Hematopoietic multipotent progenitor cell treated with erythropoietin and hydrocortisone succinate and interleukin-3 and kit ligand, for 17 days (in vitro differentiated cells): ENCODE measurements at places on chromosomes 4 and X.

DNA sequence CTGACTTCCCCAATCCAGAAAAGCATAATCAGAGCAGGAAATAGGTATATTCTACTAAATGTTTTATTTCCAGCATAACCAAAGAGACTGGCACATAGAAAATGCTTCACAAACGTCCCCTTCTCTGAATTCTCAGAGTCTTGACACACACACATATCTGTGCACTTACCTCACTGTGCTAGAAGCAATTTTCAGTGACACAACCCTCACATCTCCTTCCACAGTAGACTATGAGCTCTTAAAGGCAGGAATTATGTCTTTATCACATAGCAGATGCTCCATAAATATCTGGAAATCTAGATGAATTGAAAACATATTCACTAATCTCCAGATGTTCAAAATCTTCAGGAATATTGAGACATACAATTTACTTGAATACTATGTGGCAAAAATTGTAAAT, 5.9 kb downstream of the SOWAHB start:
- DNase-seq, result no peak

GRCh38 chrX:21972721-21973120, 32.2 kb downstream of the SMS start:
- DNase-seq, result no peak

DNA sequence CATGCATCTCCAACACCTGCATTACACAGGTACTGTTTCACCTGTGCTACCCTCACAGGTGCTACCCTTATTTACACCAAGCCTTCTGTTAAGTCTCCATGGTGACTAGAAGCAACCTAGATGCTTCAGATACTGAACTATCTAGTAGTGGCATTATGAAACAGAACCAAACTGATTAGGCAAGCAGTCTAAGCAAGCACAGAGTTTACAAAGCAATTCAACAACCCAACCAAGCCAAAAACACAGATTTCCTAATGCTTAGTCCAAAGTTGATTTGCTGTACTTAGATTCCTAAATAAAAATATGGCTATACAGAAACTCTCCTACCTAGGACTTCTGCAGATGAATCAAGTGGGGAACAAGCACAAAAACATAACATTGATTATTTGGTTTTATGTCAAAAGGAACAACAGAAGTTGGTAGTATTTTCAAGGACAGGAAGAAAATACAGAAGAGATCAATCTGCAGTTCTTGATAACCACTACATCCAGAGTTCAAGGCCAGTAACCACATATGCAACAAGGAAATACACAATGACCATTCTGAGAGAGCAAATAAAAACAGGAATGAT, 3.2 kb downstream of the TAPT1 start:
- peak; percentile 10 for DNase-seq

GRCh38 chr4:158965226-158965625, 137.7 kb upstream of the RAPGEF2 start:
- DNase-seq, result no peak

- no peak for DNase-seq
Observed at GRCh38 chrX:40871385-40872082, 136.2 kb upstream of the MED14 start.

DNA sequence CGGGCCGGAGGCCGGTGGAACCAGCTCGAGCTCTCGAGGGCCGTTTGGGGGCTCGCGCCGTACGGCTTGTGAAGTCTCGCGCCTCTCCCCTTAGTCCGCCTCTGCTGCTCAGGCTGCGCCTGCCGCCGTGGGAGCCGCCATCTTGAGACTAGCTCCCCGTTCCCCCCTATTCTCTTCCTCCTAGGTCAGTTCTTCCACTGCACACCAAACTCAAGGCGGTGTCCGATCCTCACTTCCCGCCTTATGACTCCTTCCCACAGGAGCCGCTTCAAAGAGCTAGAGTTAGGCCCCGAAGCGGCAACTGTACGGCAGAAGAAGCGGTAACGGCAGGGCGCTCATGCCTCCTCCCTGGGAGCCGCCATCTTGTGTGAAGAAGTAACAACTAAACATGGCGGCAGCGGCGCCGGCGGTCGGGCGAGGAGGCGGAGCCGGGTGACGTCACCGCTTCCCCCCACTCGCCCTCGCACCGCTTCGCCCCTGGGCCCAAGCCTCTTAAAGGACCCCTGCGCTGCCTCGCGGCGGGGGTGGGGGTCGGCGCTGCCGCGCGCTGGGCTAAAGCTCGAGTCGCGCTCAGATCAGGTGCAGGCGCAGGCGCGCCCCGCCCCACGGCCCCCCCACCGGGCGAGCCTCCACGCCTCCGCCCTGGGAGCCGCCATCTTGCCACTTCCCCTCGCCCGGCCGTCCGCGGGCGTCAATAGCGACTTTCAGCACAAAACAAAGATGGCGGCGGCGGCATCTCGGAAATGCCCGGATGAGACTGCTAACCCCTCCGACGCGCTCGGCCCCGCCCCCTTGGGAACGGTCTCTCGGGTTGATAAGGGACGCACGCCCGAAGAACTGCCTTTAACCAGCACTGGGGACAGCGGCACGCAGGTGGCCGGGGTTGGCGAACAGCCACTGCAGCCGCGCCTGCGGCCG, at the start of gene HCFC1:
HCFC1 (minus strand) TSS at position 369 of the 918 bp plus-strand sequence. CDS start 978 bp downstream, outside the sequence.
- peak; percentile 93 for DNase-seq

GRCh38 chr4:173076903-173077634, 91.5 kb upstream of the GALNT7 start:
- DNase-seq, result no peak

DNA sequence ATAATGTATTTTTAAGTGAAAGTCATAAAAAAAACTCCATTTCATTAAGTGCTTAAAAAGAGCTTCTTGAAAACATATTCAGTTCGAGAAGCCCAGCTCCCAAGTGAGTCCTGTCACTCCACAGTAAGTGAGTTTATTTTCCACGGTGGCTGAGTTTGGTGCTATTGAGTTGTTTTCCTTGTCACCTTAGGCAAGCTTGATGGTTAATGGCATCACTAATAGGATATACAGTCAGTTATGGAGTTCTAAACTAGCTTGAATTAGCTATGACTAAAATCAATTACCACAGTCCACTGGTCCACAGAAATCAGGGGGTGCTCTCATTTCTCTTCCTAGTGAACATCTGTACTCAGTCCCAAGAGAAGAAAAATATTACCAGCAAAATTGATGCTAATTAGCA, 1526.2 kb upstream of the IGFBP7 start:
- no peak for DNase-seq

DNA sequence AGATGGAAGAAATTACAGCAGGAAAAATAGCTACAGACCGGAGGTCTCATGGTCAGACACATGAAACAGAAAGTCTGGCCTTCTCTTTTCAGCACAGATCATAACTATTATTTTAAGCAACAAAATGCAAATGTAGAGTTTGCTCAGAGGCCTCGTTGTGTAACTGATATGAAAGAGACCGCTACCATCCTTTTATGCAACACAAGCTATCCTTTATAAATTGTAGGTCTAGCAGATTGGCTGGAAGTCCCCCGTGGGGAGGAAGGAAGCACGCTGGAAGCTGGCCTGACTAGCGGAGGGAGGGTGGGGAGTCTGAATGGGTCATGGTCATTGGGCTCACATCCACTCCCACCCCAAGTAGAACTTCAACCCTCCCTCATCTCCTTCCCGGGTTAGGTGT, 27.7 kb downstream of the DMP1 start:
- no peak for DNase-seq

- no peak for DNase-seq
Observed at GRCh38 chr4:136383082-136383481, 1149.2 kb downstream of the PCDH18 start.

- DNase-seq, result no peak
Observed at GRCh38 chr4:52251864-52252263, 200.8 kb downstream of the SPATA18 start.

DNA sequence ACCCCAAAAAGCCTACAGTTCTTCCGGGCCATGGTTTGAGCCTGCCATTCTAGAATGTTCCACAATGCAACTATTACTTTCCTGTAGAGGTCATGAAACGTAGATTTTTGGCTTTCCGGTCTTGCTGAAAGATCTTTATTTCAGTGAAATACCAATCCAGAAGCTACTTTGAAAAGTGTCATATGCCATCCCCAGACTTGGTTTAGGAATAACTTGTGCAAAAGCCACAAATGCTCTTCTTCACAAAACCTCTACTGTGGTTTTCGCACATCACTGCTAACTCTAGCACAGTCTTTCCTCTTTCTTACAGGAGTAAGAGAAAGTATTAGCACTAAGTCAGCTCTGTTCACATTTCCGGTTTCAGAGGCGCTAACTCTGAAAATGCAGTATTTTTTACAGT, 12.7 kb upstream of the CD40LG start:
- no peak for DNase-seq

DNA sequence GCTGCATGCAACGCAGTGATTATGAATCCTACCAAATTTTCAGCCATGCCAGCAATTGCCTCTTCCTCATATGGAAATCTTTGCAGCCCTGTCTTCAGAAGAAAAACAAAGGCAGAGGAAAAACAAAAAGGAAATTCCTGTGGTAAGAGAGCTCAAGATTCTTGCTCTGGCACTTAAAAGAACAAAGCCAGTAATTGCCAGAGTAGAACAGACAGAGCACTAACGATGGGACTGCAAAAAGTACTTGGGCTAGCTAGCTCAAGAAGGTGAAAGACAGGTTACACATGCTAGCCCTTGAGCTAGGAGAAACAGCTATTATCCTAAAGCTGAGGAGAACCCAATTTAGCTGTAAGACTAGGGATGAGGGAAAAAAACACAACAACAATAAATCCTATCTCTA, 582.3 kb downstream of the KCNIP4 start:
- DNase-seq, result no peak

- DNase-seq, result no peak
Observed at GRCh38 chr4:55884851-55885219, 31.4 kb downstream of the EXOC1 start.

DNA sequence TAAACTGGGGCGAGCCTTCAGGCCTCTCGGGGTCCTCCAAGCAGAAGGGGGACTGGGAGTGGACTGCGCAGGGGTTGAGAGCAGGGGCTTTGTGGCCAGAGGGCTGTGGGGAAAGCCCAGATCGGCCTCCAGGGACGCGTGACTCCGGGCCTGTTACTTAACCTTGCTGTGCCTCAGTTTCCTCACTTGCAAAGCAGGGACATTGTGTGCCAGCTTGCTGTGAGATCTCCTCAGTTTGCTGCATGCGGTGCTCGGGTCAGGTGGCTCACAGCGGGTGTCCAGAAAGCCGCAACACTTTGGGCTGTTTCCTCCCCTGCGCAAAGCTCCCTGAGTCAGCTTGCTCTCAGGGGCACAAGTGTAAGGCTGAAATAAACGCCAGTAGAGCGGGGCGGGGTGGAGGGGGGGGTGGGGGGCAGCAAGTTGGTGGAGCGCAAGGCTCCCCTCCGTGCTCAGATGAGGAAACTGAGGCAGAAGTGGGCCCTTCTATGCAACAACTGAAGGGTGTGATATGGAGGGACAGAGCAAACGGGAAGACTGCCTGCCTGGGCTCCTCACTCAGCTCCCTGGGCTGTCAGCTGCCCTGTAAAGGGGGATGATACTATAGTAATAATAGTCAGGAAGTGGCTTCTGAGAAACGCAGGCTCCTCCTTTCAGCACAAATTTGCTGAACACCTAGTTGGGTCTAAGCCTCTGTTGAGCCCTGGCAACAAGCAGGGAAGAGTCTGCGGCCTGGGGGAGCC, 101.0 kb downstream of the HMX1 start:
- no peak for DNase-seq

DNA sequence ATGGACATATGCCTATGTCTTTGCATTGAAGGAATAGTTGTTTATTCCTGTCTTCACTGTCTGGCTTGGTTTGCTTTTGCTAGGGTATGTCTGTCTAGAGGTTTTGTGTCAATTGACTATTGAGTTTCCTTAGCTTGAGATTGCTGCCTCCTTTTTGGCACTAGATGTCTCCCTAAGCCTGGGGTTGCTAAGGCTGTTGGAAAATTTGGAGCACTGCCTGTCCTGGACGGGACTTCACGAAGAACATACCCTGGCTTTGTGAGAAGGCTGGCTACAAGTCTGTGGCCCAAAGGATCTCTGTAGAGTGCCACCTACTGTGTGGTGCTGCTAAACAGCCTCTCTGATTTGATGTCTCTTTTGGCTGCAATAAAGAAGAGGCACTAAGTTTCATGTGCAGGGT, 183.8 kb upstream of the NUDT10 start:
- no peak for DNase-seq

DNA sequence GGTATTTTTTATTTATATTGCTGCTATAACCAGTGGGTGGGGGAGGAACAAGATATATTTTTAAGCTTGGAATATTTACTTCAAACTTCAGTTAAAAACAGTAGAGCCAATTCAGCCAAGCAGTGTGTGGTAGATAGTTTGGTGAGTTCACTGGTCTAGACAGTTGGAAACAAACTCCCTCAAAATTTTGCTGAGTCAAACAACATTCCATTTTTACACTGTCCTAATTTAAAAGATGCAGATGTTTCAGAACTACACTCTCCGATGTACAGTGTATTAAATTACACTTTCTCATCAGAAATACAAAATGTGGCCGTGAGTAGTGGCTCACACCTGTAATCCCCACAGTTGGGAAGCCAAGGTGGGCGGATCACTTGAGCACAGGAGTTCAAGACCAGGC, 23.3 kb downstream of the PRKX start:
- DNase-seq, result no peak

DNA sequence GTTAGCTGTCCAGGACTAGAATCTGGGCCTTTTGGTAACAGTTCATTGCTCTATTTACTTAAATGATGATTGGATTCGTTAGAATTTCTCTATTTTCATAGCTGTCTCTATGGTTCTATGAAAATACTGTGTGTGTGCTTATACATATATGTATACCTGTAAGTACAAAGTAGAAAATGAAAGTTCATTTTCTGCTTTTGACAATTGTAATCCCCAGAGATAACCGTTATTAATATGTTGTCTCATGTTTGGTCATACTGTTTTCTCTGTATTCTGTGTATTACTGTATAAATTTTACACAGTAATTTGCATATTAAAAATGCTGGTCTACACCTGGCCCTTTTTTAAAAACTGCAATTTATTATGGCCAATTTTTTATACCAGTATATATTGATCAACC, 55.4 kb downstream of the CLCN3 start:
- no peak for DNase-seq

DNA sequence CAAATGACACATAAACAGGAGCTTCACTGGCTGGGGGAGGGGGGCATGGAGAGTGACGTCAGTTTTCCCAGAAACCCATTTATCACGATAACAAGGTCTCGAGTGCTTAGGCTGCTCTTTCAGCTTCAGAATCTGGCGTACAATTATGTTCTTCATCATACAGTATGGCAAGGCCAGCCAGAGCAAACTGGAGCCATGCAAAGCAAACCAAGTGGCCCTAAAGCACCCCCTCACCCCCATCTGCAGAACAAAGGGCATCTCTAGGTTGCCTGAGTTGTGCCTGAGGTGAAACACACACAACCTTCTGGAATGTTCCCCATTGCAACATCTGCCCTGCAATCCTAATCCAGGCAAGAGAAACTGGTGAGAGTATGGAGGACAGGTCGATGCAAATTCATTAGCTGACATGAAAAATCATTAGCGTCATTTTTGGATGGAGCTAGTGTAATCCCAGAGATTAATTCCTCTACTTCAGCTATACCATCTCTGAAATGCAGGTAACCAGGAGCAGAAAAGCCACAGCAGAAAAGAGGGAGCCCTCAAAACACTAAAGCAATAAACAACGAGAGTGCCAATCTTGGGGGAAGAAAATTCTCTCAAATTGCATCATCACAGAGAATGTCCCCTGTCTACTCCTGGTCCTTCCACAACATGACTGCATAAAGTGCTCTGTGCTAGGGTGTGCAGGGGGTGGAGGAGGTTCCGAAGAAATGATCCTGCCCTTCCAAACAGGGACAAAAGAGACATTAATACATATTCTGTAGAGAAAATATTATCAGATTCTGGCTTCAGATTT, 1.8 kb downstream of the SEPTIN6 start:
- no peak for DNase-seq

- no peak for DNase-seq
Observed at GRCh38 chr4:113840861-113841260, 79.3 kb upstream of the CAMK2D start.

GRCh38 chr4:109648997-109649575, 54.2 kb downstream of the CASP6 start:
- DNase-seq, result no peak
